ENCODE measurements at places on chromosomes 1 and 21.

DNA sequence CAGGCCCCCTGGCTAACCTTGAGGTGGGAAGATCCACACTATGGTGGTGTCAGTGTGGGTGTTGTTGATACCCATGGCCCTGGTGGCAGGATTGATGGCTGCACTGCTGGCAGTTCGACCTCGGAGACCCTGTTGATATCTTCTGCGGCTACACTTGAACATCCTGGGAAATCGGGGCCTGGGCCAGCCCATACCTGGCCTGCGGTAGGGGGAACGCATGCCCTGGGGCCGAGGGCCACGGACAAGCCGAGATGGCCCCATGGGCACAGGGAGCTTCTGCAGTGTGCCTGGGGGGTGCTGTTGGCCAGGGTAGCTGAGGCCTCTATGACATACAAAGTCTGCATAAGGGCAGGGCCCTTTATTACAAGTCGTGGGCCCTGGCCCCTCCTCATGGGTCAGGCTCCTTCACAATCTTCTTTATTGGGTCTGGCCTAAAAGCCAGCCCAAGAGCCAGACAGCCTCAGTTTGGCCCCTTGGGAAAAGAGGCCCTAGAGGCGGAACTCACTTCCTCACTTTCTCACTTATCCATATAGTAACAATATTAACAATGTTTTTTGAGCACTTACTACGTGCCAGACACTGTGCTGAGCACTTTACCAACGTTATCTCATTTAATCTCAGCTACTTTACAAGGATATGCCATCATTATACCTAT, at the start of gene P3R3URF:
Gene P3R3URF (minus strand): TSS at position 278 of the 655 bp plus-strand sequence. CDS start 17 bp downstream, at position 261.
- DNase-seq: no peak

DNA sequence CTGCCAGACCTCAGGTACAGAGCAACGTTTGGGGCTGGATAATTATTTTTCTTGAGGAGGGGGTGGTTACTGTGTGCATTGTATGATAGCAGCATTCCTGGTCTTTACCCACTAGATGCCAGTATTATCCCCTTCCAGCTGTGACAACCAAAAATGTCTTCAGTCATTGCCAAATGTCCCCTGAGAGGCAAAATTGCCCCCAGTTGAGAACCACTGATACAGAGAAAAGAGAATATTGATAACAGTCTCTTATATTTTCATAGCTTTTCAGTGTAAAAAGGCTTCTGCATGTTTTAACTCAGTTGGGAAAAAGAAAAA, 51.8 kb upstream of the SYT14 start:
- DNase-seq: no peak

- DNase-seq: no peak
Measured at GRCh38 chr1:21536218-21536617, 27.0 kb downstream of the ALPL start.

DNA sequence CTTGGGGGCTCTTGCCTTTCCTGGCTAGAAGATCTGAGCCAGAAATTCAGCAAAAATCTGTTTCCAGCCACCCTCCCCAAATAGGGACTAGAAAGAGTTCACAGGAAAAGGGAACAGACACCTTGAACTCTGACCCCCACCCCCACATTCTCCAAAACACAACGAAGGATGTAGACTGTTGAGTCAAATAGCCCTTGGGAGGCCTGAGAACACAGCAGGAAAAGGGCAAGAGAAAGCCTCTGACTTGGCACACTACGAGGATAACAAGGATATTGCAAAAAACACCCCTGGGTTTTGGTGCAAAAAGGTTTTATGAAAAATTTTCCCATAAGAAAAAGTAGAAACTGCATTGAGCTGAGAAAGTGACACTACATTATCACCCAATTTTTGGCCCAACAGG, 1.9 kb upstream of the YRDC start:
- no peak for DNase-seq

DNA sequence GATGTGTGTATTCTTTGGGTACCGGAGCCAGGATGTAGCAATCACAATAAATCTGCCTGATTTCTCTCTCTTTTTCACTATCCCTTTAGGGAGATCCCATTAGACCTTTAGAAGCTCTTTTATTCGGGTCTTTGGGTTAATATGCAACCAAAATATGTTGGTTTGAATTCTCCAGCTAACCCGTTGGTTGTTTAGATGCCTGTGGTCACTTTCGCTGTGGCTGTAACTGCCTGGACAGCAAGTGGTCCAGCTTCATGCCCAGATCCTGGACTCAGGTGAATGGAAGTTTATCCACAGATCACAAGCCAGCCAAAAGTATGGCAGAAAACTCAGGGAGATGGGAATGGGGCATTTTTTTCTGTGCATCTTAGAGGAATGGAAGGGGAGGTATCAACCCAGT, 12.3 kb downstream of the KAZN start:
- DNase-seq: no peak

DNA sequence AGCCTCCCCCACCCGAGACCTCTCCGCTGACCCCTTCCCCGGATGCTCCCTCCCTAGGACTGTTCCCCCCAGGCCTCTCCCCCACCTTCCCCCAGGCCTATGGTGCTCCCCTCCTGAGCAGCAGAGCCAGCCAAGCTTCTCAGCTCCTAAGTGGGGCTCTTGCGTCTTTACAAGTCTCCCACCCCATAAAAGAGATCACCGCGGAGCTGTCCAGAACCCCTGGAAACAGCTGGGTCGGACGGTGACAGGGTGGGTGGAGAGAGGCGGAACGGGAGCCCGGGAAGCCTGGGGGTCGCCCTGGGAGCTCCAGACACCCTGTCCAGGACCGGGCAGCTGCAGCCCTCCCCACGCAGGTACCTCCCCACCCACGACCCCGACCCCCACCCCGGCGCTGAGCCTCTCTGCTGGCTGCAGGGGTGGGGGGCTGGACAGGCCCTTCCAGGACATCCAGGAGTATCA, 61.2 kb downstream of the WNT9A start:
- no peak for DNase-seq

DNA sequence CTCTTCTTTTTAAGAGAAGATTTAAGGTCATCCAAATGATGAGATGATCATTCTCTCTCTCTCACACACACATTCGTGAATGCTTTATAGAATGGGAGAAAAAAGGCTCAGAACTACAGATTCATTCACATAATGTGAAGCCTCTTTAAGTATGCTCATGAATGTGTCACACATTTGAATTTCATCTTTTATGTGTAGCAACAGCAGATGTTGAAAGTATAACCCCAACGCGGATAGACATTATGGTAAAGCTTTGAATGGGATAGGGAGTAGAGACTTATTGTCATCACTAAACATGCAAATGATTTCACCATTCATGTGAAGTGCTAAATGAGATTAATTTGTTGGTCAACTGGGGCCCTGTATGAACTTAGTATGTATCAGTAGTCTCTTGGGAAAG, 15.7 kb upstream of the PKN2 start:
- no peak for DNase-seq

- no peak for DNase-seq
Measured at GRCh38 chr1:236407059-236407458, 13.0 kb downstream of the EDARADD start.

- no peak for DNase-seq
Measured at GRCh38 chr21:43352568-43353281, 74.2 kb downstream of the SIK1 start.

- no peak for DNase-seq
Measured at GRCh38 chr1:169902751-169903150, 9.1 kb upstream of the SCYL3 start.

DNA sequence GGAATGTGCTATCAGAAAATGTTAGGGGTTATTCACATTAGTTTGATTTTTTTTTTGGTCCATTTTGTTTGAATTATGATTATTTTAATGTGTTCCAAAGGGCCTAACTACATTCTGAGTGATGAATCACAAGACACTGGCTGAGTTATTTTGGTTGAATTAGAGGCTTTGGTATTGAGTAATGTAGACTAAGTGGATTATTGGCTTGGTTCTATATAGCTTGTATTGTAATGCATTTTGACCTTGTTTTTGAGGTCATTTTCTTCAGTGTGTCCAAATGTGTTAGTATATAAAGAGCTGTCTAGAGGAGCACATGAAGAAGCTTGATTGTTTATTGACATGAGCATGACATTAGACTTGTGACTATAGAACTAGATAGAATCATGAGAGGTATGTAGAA, 3.4 kb downstream of the ZNF326 start:
- DNase-seq: no peak

DNA sequence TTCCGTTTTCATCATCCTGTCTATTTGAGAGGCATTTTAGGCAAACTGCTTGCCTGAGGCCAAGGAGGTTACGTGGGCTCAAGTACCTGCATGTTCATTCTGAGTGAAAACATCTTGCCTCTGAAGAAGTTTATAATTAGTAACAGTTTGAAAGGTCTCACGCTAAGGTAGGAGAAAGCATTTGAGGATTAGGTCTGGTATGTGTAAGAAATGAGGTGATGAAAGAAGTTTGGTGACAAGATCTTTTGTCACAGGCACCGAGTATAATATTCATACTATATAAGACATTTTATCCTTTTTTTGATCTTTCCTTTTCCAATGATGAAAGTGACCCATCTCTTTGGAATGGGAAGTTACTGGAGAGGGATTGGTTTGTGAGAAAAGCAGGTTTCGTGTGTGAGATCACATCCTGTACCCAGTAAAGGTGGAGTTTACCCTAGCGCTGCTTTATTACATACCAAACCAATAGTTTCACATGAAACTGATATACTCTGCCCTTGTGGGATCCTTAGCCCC, 98.7 kb upstream of the PDC start:
- DNase-seq: no peak

GRCh38 chr1:41714638-41715389, 203.9 kb downstream of the HIVEP3 start:
- no peak for DNase-seq

GRCh38 chr1:245650441-245650960, 495.7 kb downstream of the KIF26B start:
- no peak for DNase-seq

- no peak for DNase-seq
Measured at GRCh38 chr1:98766255-98766654, 104.7 kb downstream of the SNX7 start.

DNA sequence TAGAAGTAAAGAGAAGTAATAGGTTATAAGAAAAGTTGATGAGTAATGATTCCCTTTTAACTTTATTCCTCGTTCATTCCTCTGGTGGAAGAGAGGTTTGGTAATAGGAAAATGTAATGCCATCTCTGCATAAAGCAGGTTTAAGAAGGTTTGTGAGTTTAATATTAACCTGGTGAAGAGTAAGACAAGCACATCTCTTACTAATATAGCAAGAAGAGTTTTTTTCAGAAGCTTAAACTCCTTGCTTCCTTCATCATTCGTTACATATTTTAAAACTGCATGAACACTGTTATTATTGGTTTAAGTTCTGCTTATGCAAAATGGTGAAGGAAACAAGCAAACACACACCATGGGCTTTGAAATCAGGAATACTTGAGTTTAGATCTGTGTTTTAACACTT, 9.2 kb upstream of the PLA2G4A start:
- DNase-seq: no peak

GRCh38 chr1:152197361-152197941, 26.5 kb downstream of the HRNR start:
- no peak for DNase-seq

- no peak for DNase-seq
Measured at GRCh38 chr1:226364514-226364899, 43.4 kb downstream of the PARP1 start.

DNA sequence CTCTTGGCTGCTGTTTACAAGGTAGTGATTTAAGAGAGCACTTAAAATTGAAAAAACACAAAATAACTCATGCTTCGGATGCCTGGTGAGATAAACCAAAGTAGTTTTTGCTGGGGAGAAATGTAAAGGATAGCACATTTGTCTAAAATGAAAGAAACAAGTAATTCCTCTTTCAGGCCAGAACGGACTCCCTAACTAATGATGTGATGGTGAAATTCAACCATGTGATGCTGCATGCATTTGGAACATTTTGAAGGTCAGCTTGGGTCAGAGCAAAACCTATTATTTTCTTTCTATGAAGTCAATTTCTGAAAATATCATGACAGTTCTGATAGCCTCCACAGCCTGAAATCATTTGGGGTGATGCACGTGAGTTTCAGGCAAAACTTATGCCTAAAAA, 27.6 kb downstream of the NMNAT2 start:
- no peak for DNase-seq

GRCh38 chr1:208309771-208310170, 65.6 kb upstream of the PLXNA2 start:
- no peak for DNase-seq

DNA sequence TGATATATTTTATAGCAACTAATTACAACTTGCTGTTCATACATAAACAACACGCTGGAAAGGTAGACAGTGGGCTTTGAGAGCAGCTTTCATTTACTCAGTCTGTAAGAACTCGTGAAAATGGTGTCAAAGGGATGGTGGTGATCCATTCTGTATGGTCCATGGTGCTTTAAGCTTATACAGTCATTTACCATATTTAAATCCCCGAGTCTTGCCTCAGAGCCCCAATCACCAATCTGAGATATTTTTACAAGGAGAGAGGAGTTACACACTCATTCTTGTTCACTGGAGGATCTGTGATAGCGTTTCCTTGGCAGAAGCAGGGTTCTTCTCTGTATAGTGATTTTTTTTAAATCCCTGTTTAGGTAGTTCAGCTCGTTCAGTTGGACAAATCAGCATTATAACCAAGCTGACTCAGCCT, 694.6 kb downstream of the USP25 start:
- DNase-seq: no peak

- DNase-seq: no peak
Measured at GRCh38 chr1:206796981-206797402, 24.7 kb upstream of the IL10 start.

- no peak for DNase-seq
Measured at GRCh38 chr21:31599563-31599962, 59.9 kb upstream of the SOD1 start.

DNA sequence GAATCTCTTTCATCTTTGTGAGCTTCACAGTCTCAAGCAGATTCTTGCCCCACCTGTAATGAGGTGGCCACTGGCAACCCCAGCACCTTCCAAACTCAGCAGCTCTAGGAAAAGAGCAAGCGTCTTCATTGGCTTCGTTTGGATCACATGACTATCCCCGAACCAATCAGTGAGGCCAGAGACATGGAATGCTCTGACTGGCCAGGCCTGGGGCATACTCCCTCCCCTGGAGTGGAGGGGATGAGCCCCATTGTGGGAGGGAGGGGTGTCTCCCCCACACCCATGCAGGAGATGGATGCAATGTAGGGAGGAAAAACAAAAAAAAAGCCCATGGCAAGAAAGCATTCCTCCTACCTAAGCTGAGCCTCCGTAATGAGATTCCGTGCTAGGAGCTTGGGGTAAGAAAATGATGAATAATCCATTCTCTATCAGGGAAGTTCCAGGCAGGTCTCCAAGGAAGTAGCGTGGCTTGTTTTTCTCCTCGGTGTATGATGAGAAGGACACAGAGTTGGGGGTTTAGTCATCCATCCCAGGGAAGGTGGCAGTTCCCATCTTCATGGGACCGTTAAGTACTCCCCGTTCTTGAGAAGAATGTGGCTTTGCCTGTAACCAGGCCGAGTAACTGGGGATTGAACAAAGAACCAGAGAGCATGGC, 32.7 kb downstream of the FHAD1 start:
- DNase-seq: no peak

DNA sequence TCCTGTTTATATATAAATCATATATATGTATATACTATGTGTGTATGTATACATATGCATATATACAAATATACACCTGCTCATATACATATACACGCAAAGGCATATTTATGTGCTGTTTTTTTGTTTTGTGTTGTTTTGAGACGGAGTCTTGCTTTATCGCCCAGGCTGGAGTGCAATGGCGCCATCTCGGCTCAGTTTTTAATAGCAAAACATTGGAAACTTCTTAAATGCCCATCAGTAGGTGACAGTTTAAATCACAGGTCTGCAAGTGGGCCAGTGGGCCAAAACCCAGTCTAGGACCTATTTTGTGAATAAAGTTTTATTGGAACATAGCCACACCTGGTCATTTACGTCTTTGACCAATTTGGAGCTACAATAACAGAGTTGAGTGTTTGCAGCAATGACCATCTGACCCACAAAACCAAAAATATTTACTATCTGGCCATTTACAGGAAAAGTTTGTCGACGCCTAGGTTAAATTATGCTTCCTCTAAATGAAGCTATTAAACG, 132.3 kb downstream of the TOMM20 start:
- DNase-seq: no peak

All from bone marrow (tissue), 2 donors.